ENCODE measurements at places on chromosomes 2 and 18.

GRCh38 chr2:185137700-185138099 is 539.4 kb downstream of the ZNF804A start:
- DNase-seq = no peak

- no peak for DNase-seq
Measured at GRCh38 chr2:240134956-240135520, 1.1 kb downstream of the COPS9 start.

GRCh38 chr2:71640489-71640888 is 187.1 kb downstream of the DYSF start:
- no peak for DNase-seq

- no peak for DNase-seq
Measured at GRCh38 chr2:85697096-85697495, 2.9 kb downstream of the GNLY start.

GRCh38 chr2:174888646-174889271 is 116.4 kb downstream of the CHN1 start:
- DNase-seq = no peak
